ENCODE measurements at places on chromosomes 7 and 10. TPM values are rescaled to one million over a fixed set of nuclear protein-coding genes. Genes with fewer than 3 reads are reported as not detected.
A peak's percentile ranks its signal among the peaks of the same experiment; 100 is the strongest.

- no peak overlapping the region for H3K27ac ChIP-seq
- no peak overlapping the region for H3K4me3 ChIP-seq
- no peaks in the 10 kb centered on the region for H3K27me3 ChIP-seq
Observed at GRCh38 chr7:78370936-78371335, 572.4 kb downstream of the PHTF2 start.

DNA sequence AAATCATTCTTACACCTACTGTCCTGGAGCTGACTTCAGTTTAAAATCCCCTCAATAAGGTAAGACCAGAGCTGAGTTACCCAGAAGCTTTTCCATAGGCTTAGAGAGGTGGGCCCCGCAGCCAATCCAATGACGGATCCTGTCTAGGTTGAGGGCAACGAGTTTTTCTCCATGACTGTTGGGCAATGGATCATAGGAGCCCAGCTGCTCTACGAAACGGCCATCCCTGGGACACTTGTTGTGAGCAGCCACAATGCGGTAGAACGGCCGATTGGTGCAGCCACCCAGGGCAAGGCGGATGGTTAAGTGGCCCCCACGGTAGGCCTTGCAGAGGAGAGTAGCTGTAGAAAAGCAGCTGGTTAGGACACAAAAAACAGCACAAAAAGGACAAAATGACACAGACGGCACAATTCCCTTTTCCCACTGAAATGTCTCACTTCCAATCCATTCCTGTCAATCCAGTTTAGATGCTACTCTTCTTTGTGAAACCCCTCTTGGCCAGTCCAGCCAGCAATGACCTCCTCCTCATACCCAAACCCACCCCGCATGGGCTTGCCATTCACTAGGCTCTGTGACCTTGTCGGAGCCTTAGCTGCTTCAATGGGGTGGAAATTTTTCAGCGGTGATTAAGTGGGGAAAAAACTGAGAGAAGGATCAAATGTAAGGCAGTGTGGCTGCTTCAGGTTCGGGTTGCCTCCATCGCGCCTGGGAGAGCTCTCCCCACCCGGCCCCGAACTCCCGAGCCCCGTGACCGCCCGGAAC lies 580 bp downstream of the MRPS16 start:
- no peaks in the 10 kb centered on the region for H3K36me3 ChIP-seq
- peak overlapping the region; percentile 96 for H3K27ac ChIP-seq
- H3K4me3 ChIP-seq: peak overlapping the region; percentile 84
- no peaks in the 10 kb centered on the region for H3K27me3 ChIP-seq
- no peak for DNase-seq

- H3K27me3 ChIP-seq: no peaks in the 10 kb centered on the region
- no peak overlapping the region for H3K4me3 ChIP-seq
- no peak overlapping the region for H3K27ac ChIP-seq
- H3K4me1 ChIP-seq: no peaks in the 10 kb centered on the region
- no peak for DNase-seq
- no peaks in the 10 kb centered on the region for H3K36me3 ChIP-seq
Observed at GRCh38 chr7:131895541-131896164, 339.2 kb upstream of the PODXL start.

GRCh38 chr7:115708013-115708341 lies 322.6 kb downstream of the TFEC start:
- H3K36me3 ChIP-seq: no peaks in the 10 kb centered on the region
- H3K4me3 ChIP-seq: no peak overlapping the region
- no peaks in the 10 kb centered on the region for H3K27me3 ChIP-seq
- no peak overlapping the region for H3K27ac ChIP-seq

GRCh38 chr7:38453168-38453567 lies 178.0 kb downstream of the AMPH start:
- DNase-seq: no peak
- no peaks in the 10 kb centered on the region for H3K4me1 ChIP-seq
- no peak overlapping the region for H3K27ac ChIP-seq
- no peaks in the 10 kb centered on the region for H3K27me3 ChIP-seq

DNA sequence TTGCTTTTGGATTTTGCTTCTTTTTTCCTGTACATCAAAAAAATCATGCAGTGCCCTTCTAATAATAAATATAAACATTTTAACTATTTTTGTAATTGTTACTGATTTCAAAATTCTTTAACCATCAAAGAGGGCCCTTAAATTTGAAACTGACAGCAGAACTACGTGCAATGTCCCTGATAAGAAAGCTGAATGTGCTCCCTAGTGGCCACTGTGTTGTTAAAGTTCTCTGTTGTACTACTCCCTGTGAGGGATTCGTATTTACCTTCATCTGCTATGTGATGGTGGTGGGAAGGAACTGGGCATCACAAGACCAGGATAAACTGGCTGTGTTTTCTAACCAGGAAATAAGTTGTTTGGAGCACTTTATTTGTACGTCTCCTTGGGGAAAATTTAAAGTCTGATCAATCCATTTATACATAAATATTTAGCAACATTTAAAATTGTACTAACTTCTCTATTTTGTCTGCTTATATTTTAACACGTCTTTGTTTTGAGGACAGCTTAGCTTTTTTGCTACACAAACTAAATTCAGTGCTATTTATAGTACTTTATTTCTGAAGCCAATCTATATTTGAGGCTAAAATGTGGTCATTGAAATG lies 322.4 kb downstream of the HGF start:
- no peak overlapping the region for H3K27ac ChIP-seq
- H3K27me3 ChIP-seq: no peaks in the 10 kb centered on the region
- DNase-seq: peak; percentile 16

- H3K36me3 ChIP-seq: no peaks in the 10 kb centered on the region
- H3K27ac ChIP-seq: no peak overlapping the region
- H3K4me1 ChIP-seq: peaks cover 5% of the 10 kb centered on the region
- H3K4me3 ChIP-seq: no peak overlapping the region
Observed at GRCh38 chr10:128110339-128110738, 15.9 kb downstream of the MKI67 start.

DNA sequence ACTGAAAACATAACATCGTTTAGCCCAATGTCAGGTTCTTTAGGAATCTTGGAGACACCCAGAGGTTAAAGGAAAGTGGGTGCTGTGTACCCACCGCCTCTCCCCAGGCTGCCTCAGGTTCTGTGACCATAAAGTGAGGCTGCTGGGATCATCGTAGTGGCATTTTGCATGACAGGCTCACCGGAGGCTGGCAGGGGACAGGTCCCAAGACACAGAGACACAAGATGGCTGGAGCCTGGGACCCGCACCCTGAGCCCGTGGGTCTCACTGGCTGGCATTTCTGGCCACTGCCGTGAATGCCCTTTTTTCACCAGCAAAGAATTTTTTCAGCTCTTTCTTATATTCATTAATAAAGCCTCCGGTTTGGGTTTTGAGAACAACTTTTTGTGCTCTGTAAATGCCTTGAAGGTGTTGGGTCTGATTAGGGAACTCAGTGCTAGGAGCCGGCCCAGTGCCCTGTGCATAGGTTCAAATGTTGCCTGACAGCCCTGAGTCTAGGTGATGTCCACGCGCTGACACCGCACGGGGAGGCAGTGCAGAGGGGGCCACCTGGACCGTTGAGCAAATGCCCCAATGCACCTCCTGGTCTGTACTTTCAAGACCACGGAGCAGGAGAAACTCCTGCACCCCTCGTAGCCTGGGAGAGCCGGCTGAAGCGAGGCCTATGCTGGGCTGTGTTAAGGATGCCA lies 130.0 kb downstream of the PAXIP1 start:
- H3K36me3 ChIP-seq: no peaks in the 10 kb centered on the region
- no peak overlapping the region for H3K4me3 ChIP-seq
- no peak for DNase-seq
- H3K27ac ChIP-seq: no peak overlapping the region

DNA sequence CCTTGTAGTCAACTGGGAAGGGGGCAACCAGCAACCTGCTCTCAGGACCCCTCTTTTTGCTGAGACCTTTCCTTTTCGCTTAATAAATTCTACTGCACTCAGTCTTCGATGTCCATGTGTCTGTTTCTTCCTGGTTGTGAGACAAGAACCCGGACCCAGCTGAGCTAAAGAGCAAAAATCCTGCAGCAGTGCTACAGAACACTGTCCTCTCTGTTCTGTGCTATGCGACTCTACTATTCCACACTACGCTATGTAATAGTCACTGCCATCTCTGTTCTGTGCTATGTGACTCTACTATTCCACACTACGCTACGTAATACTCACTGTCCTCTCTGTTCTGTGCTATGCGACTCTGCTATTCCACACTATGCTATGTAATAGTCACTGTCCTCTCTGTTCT lies 34.3 kb downstream of the DIP2C start:
- no peaks in the 10 kb centered on the region for H3K36me3 ChIP-seq
- H3K27ac ChIP-seq: peak overlapping the region; percentile 63
- H3K4me1 ChIP-seq: peaks cover 29% of the 10 kb centered on the region
- H3K27me3 ChIP-seq: no peaks in the 10 kb centered on the region
- no peak for DNase-seq

DNA sequence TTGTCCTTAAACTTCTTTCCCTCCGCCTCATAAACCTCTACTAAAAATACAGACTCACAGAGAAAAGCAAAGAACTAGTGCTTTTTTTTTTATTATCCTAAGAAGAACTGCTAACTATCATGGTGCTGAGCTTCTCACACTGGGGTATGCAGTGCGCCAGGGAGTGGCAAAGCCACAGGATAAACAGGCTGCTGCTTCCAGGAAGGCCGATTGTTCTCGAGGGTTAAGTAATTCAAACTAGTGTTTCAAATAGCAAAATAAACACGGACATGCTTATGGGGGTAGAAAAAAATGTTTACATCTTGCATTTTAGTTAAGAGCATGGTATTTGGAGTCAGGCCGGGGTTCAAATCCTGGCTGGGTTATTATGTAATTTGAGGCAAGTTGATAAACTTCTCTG lies 157.0 kb downstream of the TAX1BP1 start:
- H3K27ac ChIP-seq: no peak overlapping the region
- no peaks in the 10 kb centered on the region for H3K4me1 ChIP-seq
- no peak for DNase-seq

GRCh38 chr7:108030516-108030915 lies 27.6 kb upstream of the LAMB1 start:
- no peaks in the 10 kb centered on the region for H3K4me1 ChIP-seq
- no peak overlapping the region for H3K4me3 ChIP-seq
- DNase-seq: no peak
- no peaks in the 10 kb centered on the region for H3K27me3 ChIP-seq
- H3K27ac ChIP-seq: no peak overlapping the region

- H3K4me1 ChIP-seq: no peaks in the 10 kb centered on the region
- no peak overlapping the region for H3K27ac ChIP-seq
Observed at GRCh38 chr7:157086508-157087187, 52.1 kb upstream of the UBE3C start.

GRCh38 chr10:70673043-70673928 lies 980 bp downstream of the ADAMTS14 start:
- H3K27me3 ChIP-seq: peaks cover 41% of the 10 kb centered on the region
- peaks cover 10% of the 10 kb centered on the region for H3K4me1 ChIP-seq
- H3K4me3 ChIP-seq: peak overlapping the region; percentile 19
- DNase-seq: no peak
- H3K36me3 ChIP-seq: no peaks in the 10 kb centered on the region

DNA sequence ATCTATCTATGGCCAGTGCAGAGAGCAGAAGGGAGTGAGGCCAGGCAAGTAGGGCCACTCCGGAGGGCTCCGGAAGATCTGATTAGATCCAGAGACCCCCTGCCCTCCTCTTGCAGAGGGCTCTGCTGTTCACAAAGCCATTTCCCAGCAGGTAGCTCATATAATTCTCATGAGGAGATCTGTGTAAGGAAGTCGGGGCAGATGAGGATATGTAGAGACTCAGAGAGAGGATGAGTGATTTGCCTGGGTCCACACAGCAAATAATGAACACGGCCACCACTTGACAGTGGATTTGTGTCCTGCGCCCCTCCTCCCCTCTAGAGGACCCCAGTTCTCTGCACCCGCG lies 2.6 kb downstream of the MUC12 start:
- no peaks in the 10 kb centered on the region for H3K36me3 ChIP-seq
- H3K27me3 ChIP-seq: peaks cover 12% of the 10 kb centered on the region
- peaks cover 10% of the 10 kb centered on the region for H3K4me1 ChIP-seq
- peak overlapping the region; percentile 82 for H3K27ac ChIP-seq
- no peak for DNase-seq

- no peak overlapping the region for H3K27ac ChIP-seq
- DNase-seq: no peak
- no peaks in the 10 kb centered on the region for H3K4me1 ChIP-seq
- H3K27me3 ChIP-seq: no peaks in the 10 kb centered on the region
- H3K4me3 ChIP-seq: no peak overlapping the region
Observed at GRCh38 chr7:123522066-123522465, 12.3 kb downstream of the IQUB start.

DNA sequence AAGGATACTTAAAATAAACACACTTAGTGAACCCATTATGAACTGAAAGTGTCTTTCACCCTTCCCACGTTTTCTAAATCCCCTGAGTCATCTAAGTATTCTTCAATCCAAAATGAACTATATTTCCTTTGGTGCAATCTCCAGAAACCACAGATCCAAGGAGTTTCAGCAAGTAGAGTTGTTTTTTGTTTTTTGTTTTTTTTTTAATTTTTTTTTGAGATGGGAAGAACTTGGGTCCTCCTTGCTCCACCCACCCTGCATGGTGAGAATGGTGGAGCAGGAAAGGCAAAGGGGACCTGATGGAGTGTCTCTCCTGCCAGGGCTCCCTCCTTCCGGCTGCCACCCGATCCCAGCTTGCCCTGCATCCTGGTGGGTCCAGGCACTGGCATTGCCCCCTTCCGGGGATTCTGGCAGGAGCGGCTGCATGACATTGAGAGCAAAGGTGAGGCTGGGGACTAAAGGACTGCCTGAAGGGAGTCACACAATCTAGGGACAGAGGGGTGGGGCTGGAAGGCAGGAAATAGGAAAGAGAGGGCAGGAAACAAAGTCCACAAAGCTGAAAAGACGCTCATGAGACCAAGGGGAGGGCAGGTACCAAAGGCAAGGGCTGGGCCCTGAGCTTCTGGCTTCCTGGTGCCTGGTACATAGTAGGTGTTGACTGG lies 12.1 kb downstream of the ATG9B start:
- no peak overlapping the region for H3K4me3 ChIP-seq
- peak; percentile 76 for DNase-seq
- peak overlapping the region; percentile 33 for H3K27ac ChIP-seq
- peaks cover 21% of the 10 kb centered on the region for H3K4me1 ChIP-seq

DNA sequence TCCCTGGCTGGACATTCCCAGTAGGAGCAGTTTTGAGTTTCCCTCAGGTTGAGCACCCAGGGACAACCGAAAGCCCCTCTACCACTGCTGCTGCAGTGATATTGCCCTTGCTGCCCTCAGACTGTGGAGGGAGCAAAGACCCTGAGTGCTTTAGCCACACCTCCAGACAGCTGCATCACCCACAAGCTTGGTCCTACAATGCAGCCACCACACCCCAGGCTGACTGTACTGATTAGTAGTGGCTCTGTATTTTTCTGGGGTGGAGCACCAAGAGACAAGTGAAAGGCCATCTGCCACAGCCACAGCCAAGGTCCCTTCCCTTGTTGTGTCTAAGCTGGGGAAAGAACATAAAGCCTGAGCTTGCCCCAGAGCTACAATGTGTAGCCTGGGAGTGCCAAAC lies 789.9 kb downstream of the PCDH15 start:
- H3K36me3 ChIP-seq: no peaks in the 10 kb centered on the region
- H3K4me3 ChIP-seq: no peak overlapping the region
- no peaks in the 10 kb centered on the region for H3K4me1 ChIP-seq
- H3K27me3 ChIP-seq: no peaks in the 10 kb centered on the region

SPAG6 gene
- total RNA-seq: not detected

IGFBP3 gene
- total RNA-seq: 25.4 TPM

CDC14C gene
- total RNA-seq: not detected

MYL10 gene
- not detected for total RNA-seq

FOXI2 gene
- not detected for total RNA-seq

CLCN1 gene
- total RNA-seq: not detected

RBP3 gene
- not detected for total RNA-seq

WNT16 gene
- total RNA-seq: 0.32 TPM

CRPPA gene
- total RNA-seq: 2.5 TPM

PNLIPRP2 gene
- total RNA-seq: not detected

MEIG1 gene
- not detected for total RNA-seq

MPP7 gene
- total RNA-seq: 32.8 TPM

INMT gene
- total RNA-seq: 15.5 TPM

All from transverse colon (tissue), 4 donors.